ENCODE measurements at places on chromosomes 7 and 10.
A peak's percentile ranks its signal among the peaks of the same experiment; 100 is the strongest.

DNA sequence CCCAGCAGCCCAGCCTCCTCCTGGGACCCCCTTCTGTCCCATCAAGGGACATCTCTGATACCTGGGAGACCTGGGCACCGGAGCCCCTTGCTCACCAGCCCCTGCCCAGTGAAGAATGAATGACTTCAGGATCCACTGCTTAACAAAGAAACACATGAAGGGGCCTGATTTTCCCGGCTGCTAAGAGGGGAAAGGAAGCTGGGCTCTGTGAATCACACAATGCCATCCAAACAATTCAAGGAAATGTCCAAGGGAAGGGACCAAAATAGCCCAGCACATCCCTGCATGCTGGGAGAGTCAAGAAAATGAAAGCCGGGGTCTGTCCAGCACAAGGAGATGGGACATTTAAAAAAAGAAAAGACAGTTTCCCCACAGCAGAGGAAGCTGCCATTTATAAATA, 128.7 kb upstream of the JCAD start:
- DNase-seq = no peak

GRCh38 chr7:99453105-99453504, 12.9 kb downstream of the ATP5MF start:
- DNase-seq = no peak

DNA sequence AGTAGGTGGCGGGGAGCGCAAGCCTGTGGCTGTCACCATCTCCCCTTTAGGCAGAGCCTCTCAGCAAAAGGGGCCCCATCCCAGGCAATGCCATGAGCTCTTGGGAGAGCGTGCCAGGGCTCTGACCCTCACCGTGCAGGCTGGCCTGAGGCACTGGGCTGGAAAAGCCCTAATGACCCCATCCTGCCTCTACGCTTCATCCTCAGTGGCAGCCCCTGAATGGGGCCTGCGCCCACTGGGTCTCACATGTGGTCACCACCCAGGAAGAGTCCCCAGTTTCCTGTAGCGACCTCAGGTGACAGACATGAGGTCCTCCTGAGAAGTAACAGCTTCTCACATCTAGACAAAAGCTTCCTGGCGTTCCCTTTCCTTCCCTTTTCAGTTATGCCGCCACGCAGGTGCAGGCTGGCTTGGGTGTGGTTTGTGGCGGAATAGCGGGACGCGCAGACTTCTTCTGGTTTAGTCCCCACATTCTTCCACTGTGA, 59.2 kb downstream of the CLEC2L start:
- DNase-seq = no peak

- DNase-seq = no peak
Measured at GRCh38 chr7:91832493-91833045, 47.9 kb downstream of the MTERF1 start.

GRCh38 chr10:101817337-101818118, 716 bp downstream of the OGA start:
- DNase-seq = peak; percentile 84

- DNase-seq = no peak
Measured at GRCh38 chr7:39637400-39637799, 14.0 kb downstream of the RALA start.

- peak; percentile 19 for DNase-seq
Measured at GRCh38 chr10:112732277-112732921, 217.6 kb upstream of the TCF7L2 start.

GRCh38 chr7:1100386-1100785, 12.5 kb downstream of the GPER1 start:
- no peak for DNase-seq

GRCh38 chr7:70376561-70377031, 755.3 kb upstream of the GALNT17 start:
- no peak for DNase-seq

DNA sequence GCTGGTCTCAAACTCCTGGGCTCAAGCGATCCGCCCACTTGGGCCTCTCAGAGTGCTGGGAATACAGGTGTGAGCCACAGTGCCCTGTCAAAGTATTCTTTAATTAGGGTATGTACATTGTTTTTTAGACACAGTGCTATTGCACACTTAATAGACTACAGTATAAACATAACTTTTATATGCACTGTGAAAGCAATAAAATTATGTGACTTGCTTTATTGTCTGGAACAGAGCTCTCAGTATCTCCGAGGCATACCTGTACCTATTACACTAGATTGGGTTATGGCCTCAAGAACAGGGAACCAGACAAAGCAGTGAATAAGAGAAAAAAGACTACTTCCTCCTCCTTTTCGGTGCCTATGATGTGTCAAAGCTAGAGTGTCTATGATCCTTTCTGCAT, 13.1 kb downstream of the ATOH7 start:
- no peak for DNase-seq

GRCh38 chr7:1144269-1144771, 15.7 kb downstream of the ZFAND2A start:
- DNase-seq = peak; percentile 43

DNA sequence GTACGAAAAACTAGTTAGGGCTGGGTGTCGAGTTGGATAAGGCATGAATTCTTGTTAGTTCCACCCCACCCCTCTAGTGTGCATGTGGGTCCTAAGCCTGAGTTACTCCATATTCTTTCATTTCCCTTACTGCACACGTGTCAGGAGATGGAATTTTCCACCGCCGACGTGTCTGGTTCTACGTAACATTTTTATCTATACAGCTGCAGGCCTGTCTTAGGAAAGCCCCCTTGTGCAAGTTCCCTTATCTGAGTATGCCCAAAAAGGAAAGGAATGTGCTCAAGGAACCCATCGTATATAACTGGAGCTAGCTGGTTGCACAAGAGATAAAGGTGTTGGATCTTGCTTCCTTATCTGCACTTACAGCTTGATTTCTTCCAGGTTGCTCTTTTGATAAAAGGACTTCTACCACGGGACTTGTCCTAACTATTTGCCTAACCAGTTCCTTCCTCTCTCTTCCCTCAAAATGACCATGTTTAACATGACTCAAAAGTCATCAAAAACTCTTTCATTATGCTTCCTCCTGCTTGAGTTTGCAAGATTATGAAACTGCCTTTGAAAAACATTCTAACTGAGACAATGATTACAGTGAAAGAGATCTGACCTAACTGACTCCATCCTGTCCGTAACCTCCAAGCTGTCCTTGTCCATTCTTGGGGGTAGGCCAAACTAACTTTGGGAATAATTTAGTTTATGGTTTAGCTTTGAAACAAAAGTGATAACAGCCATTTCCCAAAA, 181.4 kb downstream of the AKR1D1 start:
- DNase-seq = peak; percentile 37

- no peak for DNase-seq
Measured at GRCh38 chr10:86327954-86328725, 38.5 kb downstream of the GRID1 start.

- DNase-seq = peak; percentile 72
Measured at GRCh38 chr7:101538596-101539459, 90.3 kb downstream of the MYL10 start.

DNA sequence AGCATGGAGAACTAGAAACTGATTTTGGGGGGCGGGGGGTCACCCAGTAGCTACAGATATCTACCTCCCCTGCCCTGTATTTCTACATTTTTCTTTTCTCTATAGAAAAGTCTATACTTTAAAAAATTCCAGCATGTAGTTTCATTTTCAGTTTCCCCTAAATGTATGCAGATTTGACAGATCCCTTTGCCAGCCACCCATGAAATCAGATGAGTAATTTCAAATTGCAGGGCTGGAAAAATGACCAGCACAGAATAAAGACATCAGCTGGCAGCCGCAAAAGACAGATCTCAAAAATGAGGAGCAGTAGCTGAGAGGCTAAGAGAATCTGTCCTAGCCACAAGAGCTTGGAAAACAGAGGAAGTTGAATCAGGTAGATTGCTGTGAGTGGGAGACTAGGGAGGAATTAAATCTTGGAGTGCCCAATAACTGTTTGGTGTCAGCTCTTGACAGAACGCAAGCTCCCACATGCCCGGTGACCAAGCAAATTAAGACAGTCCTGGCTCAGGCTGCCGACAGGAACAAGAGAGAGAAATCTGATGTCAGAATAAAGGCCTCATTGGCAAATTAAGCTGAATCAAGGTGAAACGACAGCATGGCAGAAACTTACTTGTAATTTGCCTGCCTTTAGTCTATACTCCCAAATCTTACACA, 24.5 kb downstream of the ADRB1 start:
- DNase-seq = peak; percentile 36

- DNase-seq = no peak
Measured at GRCh38 chr7:104497379-104497967, 169.1 kb downstream of the LHFPL3 start.

GRCh38 chr7:35253710-35254495, at the start of gene TBX20:
TSS of gene TBX20 (minus strand) at chr7:35254100. CDS start at chr7:35253620, 480 bp downstream.
- peak; percentile 52 for DNase-seq

All from Daoy (cell line).